Stimulated activated CD4-positive, alpha-beta T cell treated with anti-CD3 and anti-CD28 coated beads, Interleukin-12 subunit alpha, Interleukin-12 subunit beta, amount 100 ng/mL, for 24 hours (primary cell): ENCODE measurements at places on chromosomes 6 and 20.

GRCh38 chr6:25381077-25381476 lies 101.9 kb downstream of the CARMIL1 start:
- no peak for DNase-seq

GRCh38 chr20:11502061-11502460 lies 415.6 kb upstream of the BTBD3 start:
- DNase-seq, result no peak

GRCh38 chr20:25319241-25320034 lies 71.2 kb downstream of the ABHD12 start:
- no peak for DNase-seq

DNA sequence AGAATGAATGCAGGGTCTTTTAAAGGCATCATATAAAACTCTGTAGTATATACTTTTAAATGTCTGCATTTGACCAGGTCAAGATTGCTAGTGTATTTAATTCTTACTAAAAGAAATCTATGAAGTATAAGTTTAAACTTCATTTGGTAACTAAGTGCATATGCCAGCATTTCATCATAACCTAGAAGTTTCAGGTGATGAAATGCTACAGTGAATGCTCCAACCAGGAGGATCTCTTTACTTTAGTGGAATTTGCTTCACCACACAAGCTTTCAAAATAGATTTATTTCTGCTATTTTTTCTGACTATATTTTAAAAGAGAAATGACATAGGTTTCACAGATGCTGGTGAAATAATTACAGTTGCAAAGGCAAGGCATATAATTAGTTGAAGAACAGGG lies 141.9 kb downstream of the HIVEP2 start:
- DNase-seq, result no peak

DNA sequence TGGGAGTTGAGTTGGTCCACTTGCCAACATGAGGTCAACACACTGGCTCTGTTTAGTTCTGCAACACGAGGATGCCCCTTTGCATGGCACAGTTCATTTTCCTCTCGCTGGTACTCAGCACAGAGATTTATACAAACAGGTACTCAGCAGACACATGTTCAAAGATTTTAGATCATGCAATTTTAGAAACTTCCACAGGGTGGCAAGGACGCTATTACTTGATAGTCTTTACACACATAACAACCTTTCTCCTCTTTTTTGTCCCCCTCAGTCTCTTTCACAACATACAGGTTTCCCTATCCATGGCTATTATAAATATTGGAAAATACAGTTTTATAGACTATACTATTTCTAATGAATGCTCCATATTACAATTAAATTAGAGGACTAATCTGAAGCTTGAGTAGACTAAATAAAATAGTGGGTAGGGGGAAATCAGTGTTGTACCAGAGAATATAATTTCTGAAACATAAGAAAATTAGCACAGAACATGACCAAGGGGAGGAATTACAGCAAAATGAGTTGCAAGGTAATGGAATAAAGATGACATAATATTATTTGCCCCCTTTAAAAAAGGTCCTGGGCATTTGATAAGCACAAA lies 331.8 kb upstream of the BTBD3 start:
- DNase-seq, result no peak

DNA sequence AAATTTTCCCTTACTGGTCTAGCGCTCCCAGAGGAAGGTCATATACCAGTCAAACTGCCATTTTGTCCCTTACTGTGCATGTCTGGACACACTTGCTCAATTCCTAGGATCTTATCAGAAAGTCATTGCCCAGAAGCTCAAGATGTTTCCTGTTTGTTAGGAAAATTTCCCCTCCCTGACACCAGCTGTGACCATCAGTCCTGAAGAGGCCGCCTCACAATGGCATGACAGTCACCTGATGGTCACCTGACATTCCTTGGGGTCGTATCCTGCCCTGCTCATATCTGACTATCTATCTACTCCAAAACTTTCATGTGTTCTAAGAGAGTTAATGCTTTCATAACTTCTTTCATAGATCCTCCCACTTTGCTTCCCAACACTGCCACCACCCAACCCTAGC lies 219.9 kb downstream of the OTOR start:
- DNase-seq, result no peak

GRCh38 chr6:106520711-106521401 lies 108.4 kb downstream of the RTN4IP1 start:
- DNase-seq, result peak; percentile 68

DNA sequence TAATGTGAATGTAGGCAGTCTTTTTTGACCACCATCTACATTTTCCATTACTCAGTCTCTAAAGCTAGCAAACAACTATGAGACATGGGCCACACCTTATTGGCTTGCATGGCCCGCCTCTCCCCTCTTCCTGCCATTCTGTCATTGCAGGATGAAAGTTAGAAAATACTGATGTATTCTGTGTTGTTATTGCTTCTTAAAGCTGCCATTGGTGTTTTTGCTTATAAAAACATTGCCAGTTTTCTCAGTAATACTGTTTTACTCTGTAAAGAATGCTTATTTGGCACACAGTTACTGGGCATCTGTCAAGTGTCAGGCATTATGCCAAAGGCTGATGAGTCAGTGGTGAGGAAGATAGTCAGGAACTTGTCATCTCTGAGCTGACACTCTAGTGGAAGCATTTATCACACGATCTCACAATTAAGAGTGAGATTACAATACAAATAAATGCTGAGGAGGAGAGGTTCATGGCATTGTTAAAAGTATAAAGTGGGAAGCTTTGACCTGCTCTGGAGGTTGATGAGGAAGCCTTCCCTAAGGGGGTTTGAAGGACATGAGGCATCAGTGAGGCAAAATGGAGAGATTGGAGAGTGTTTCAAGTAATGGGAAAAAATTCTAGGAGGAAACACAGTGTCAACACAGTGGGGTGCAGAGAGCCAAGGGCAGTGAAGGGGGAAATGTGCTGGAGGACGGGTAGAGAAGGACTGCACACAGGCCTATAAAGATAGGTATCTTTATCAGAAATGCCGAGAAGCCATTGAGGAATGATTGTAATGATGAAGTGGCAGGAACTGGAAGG lies 14.7 kb downstream of the KLHL32 start:
- no peak for DNase-seq

DNA sequence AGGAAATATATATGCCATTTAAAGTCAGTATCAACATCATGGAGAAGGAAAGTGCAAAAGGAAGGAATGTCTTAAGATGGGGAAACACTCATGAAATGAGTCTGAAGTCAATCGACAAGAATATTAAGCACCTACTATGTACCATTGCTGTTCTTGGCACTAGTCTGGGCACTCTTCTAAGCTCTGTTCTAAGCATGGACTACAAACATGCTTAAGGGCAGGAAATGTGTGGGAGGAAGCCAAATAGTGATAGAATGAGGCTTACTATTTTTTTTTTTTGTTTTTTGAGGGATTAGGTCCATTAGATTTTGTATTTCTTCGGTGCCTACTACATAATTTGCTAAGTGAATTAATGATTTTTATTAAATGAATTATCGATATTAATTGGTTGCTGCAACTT lies 83.8 kb upstream of the SUPT3H start:
- DNase-seq, result no peak

DNA sequence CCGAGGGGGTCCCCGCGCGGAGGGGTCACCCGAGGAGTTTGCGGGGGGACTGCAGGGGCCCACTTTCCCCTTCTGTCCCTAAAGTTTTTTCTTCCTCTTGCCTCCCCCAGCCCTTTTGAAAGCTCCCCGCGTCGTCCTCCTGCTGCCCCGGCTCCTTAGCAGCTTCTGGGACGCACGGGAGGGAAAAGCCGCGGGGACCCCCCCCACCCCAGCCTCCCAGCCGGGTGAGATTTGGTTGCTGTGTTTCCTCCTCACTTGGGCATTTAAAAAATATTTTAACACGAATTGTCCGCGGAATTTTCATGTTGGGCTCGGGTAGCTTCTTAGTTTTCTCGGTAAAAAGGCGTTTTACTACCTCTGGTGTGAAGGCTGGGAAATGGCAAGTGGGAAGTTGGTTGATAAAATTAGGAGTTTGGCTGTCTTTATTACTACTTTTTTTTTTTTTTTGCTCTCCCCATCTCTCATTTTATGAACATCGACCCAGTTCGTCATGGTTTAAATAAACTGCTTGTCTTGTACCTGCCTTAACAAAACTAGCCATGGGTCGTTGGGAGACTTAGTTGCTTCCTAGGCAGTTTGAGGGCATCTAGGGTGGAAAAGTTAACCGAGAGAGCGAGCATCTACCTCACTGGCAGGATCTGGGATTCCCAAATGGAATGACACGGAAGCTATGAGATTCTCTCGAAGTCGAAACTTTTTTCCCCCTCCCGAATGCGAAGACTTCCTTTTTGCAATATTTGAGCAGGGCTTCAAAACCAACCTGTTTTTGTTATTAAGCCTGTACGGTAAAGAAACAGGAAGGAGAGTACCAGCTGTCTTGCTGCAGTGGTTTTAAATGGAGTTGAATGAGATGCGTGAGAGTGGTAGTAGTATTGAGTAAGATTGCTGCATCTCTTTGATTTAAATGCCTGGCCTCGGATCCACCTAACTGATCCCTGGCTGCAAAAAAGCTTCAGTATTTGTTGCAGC lies 868 bp downstream of the NCOA3 start:
- no peak for DNase-seq

DNA sequence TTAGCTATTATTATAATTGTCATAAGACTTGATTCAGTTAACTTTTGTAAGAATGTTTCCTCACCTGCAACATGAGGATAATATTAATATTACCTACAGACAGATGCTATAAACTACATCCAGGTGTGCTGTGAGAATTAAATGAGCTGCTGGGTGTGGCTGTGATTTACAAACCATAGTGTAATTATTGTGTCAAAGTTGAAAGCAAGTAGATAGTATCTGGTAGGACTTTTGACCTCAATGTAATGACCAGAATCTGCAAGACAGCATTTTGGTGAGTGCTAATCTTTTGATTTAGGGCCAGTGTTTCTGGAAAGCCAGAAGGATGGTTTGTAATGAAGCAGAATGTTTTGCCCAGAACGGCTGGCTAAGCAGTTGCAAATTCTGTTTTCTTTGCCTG lies 162.5 kb downstream of the TRMT11 start:
- DNase-seq, result no peak

DNA sequence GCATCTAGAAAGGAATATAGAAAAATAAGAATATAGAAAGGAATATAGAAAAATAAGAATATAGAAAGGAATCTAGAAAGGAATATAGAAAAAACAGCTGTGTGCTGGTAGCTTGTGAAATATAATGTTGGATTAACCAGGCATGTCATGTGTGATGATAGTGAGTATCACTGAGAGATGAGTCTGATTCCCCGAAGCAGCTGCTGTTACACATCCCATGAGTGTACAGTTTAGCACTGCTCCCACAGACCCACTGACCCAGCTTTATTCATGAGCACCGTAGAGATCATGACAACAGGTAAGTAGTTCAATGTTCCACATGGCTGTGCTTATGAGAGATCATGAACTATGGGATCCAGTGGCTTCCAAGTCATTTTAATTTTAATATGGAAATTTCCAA lies 64.8 kb downstream of the SLC22A3 start:
- no peak for DNase-seq

- no peak for DNase-seq
Observed at GRCh38 chr20:59591061-59591460, 13.3 kb upstream of the PHACTR3 start.

DNA sequence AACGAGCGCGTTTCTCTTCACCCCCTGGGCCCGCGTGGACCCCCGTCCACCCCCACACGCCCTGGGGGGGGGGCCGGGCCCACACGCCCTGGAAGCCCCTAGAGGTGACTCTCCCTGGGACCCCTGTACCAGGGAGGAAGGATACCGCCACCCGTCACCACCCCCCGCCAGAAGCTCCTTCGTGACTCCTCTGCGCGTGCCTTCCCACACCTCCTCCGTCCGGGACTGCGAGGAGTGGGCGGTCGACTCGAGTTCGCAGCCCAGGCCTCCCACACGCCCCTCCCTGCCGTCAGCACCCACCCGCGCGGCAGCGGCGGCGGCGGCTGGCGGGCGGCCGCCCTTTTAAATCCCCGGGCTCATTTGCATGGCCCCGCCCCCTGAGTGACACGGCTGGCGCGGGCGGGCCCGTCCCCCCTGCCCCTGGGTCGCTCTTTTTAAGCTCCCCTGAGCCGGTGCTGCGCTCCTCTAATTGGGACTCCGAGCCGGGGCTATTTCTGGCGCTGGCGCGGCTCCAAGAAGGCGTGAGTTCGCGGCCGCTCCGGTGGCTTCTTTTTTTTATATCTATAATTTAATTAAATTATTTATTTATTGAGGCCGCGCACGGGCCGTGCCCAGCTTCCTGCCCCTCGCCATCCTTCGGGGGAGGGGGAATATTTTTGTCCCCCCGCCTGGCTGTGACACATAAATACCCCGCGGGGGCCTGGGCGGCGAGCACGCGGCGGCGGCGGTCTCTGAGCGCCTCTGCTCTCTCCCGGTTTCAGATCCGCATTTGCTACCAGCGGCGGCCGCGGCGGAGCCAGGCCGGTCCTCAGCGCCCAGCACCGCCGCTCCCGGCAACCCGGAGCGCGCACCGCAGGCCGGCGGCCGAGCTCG lies at the start of gene HMGA1:
TSS of gene HMGA1 (plus strand) at position 431 of the 873 bp plus-strand sequence. CDS start 3,908 bp downstream, outside the sequence.
- peak; percentile 80 for DNase-seq

DNA sequence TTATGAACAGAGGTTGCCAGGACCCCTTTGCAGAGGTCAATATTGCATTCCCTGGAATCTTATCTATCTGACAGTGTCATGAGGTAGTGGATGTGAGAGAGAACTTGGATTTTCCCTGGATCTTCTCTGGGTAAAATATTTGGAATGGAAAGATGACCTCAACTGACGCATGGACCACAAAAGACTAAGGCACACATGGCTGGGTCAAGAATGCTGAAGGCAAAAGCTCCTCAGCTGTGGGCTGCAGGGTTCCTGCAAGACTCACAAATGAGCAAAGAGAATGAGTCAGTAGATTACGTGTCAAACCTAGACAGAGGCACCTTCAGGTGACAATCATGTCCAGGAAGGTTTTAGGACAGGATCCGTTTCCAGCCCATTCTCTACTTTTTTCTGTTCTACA lies 484.0 kb downstream of the C6orf118 start:
- no peak for DNase-seq

DNA sequence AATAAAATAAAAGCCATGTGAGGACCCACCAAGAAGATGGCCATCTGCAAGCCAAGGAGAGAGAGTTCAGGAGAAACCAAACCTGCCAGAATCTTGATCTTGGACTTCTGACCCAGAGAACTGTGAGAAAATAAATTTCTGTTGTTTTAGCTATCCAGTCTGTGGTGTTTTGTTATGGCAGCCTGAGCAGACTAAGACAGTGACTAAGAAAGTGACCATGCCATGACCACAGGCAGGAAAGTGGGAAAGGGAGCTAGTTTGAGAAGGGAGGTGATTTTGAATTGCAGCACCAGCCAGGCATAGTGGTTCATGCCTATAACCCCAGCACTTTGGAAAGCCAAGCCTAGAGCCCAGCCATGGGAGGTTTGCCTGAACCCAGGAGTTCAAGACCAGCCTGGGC lies 21.9 kb upstream of the C6orf62 start:
- no peak for DNase-seq

DNA sequence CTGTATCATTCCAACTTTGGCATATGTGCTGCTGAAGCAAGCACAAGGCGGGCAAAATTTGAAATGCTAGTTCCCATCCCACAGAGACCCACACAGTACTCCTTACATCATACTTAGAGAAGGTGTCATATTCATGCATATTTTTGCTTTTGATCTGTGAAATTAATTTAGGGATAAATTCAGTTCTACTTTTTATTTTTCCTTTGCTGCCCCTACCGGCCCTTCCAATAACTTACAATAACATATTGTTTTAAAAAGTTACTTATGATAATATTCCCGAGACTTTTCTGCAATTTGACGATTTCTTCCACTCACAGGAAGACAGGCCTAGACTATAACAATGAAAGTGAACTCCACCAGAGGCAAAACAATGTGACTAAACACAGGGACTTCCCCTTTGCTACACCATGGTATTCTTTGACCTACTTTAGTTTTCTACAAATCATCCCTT lies 35.0 kb downstream of the SESN1 start:
- no peak for DNase-seq
